ENCODE measurements at places on chromosomes 5 and 9.
A peak's percentile ranks its signal among the peaks of the same experiment; 100 is the strongest.

DNA sequence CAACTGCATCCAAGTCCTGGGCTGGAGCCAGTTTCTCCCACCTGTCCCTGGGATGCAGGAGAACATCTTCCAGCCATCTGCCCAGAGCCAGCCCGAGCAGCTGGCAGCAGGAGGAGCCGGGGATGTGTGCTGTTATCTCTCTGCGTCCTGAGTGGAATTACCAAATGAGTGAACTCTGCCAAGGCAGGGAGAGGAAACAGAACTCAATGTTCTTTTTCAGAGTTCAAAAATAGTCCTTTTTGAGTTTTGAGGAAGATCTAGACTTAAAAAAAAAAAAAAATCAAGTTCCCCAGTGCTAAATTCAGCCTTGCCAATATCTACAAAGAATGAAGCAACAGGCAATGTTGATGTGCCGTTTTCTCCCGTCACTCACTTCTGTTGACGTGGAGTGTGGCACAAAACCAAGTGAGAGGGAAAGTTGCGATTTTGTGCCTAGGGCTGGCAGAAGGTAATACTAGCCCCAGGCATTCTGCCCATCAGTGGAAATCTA lies 56.2 kb downstream of the TMOD1 start:
- DNase-seq, result no peak

- no peak for DNase-seq
Measured at GRCh38 chr5:168312606-168313295, 21.3 kb downstream of the WWC1 start.

GRCh38 chr9:134163371-134164196 lies 780 bp downstream of the RNU6ATAC start:
- no peak for DNase-seq

DNA sequence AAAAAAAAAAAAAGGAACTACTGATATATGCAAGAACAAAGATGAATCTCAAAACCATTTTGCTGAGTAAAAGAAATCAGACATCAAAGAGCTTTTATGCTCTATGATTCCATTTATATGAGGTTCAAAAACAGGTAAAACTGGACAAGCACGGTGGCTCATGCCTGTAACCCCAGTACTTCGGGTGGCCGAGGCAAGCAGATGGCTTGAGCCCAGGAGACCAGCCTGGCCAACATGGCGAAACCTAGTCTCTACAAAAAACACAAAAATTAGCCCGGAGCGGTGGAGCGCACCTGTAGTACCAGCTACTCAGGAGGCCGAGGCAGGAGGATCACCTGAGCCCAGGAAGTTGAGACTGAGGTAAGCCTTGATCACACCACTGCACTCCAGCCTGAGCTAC lies 7.8 kb downstream of the PTBP3 start:
- no peak for DNase-seq

DNA sequence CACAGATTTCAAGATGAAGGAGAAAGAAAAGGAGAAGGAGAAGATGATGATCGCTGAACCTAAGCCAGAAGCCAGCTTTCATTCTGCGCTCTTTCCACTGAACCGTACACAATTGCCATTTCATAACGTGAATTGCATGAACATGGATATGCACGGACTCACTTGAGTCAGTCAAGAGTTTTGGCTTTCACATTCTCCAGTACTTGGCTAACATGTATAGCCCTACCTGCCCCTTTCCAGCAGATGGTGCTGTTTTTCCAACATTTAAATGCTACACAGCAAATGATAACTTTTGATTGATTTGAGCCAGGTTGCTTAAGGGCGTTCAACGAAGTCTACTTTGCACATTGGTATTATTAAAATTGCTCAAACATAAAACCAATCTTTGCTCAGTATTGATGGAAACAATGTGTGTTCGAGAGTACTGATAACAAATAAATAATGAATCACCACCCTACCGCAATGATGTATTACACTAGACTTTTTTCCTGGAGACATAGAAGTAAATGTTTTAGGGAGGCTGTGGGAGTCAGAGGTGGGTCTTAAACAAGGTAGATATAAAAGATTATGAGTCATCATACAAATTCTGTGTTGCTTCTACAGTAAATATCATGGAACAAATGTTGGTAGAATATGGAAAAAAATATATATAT lies 196.4 kb downstream of the TRPM3 start:
- DNase-seq, result peak; percentile 1

DNA sequence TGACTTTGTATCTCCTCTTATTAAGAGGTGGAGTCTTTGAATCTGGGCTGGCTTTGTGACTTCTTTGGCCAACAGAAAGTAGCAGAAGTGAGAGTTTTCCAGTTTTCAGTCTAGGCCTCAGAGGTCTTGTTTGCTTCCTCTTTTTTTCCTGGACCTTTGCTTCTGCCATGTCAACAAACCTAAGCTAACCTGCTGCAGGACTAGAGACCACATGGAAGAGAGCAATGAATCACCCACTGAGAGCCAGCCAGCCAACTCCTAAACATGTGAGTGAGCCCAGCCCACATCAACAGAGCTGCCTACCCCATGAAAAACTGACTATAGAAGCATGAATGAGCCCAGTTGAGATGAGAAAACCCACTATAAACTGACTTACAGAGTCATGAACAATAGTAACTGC lies 29.9 kb downstream of the MRPL22 start:
- DNase-seq, result no peak

GRCh38 chr9:130587921-130588320 lies 8.5 kb downstream of the FUBP3 start:
- no peak for DNase-seq

GRCh38 chr5:1073239-1074102 lies 38.4 kb downstream of the SLC12A7 start:
- DNase-seq, result no peak

GRCh38 chr5:95923918-95924544 lies 37.6 kb downstream of the ELL2 start:
- peak; percentile 39 for DNase-seq

DNA sequence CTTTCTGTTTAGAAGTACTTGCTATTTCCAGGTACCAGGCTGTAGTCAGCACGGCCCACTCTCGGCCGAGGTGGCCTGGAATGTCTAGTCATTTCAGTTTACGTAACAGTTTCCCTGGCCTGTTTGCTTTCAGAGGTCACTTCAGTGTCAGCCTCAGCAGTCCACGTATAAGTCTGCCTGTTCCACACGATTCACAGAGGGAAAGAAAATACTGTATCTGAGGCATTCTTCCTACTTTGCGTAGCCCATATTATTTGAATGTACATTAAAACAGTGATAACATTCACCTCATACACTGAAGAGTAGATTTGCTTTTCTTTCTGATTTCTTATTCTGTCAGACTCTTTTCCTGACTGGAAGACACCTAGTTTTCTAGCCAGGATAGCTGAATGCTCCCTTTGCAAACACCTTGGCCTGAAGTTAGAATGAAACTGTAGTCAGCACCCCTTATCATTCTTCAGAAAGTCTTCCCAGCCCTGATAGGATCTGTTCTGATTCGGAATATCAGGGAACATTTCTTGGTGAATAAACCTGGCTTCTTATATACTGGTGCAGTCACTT lies 140.9 kb downstream of the AOPEP start:
- no peak for DNase-seq

DNA sequence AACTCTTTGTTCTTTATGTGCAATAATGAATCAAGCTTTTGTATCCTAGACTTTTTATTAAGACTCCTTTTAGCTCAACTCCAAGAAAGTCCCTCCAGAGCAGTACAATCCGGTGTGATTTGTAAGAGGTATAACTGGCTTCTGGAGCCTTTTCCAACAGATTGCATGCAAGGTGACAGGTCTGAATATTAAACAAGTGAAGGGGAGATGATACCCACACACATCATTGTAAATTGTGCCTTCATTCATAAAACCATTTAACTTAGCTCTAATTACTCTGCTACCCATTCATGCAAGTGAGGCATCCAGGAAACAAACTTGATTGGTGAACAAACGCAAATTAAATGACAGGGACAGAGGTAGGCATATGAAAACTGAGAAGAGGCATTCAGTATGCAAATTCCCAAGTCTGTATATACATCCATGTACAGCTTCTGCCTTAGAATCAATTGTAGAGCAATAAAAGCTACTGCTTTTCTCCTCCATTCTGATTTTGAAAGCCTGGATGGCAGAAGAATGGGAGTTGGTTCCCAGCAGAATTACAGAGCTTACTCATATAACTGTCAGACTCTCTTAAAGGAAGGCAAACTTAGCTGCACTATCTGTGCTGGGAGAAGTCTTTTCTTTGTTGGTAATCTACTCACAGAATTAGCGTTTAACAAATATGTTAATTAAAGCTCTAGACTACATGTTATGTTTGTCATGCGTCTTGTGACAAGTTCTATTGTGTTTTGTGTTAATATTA lies 261.0 kb upstream of the CDH6 start:
- DNase-seq, result no peak

DNA sequence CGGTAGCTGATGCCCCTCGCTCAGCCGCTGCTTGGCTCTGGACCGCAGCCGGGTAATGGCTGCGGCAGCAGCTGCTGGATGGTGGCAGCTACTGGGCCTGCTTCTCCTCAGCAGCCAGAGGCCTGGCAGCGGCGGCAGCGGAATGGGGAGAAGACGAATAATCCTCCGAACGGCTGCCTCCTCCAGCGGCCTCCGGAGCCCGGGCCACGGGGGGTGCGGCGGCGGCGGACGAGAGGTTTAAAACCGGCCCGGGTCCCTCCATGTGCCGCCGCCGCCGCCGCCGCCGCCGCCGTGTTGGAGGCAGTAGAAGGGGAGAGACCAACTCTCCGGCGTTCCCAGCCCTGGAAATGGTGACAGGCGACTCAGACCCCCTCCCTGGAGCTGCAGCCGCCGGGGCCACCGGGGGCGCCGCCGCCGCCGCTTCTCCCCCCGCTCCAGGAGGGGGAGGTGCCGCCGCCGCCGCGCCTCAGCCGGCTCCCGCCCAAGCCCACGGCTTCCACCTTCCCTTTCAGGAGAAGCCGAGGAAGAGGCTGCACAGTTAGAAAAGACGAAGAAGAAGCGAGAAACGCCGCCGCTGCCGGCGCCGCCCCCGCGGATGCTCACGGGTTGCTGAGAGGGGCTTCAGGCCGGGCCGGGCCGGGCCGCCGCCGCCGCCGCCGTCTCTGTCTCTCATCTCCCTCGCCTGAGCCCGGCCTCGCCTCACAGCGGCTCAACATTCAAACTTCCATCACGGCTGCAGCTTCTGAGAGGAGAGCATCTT lies 118.4 kb upstream of the PRSS3 start:
- DNase-seq, result no peak

DNA sequence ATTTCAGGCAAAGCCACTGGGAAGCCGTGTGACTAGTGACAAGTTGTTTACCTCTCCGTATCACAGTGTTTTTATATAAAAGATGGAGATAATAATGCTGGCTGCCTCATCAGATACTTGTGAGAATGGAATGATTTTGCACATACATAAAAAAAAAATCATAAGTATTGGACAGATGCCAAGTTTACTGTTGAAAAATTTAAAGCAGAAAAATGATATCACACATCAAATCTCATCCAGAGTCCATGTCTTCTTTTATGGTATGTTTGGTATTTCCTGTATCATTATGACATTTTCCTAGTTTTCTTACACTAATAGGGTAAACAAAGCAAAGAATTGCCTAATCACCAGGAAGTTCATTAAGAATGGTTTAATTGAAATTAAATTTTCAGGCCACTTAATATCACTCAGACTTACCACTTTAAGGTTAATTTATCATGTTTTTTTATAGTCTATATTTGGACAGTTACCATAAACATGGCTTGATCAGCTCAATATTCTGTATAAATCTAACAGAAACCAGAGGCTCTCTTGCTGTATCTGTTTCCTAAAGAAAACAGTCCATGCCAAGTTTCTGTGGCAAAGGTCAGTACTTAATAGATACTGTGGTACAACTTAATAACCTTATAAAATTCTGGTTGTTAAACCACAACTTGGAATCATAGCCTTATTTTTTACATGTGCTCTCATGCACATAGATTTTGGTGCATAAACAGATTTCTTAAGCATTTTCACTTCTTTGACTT lies 656.5 kb upstream of the RIOK2 start:
- no peak for DNase-seq

GRCh38 chr5:180810959-180811622 lies 8.5 kb upstream of the MGAT1 start:
- no peak for DNase-seq

- DNase-seq, result no peak
Measured at GRCh38 chr9:128587453-128587852, 35.1 kb downstream of the SPTAN1 start.

GRCh38 chr5:159263569-159263905 lies 447 bp downstream of the UBLCP1 start:
- no peak for DNase-seq

GRCh38 chr5:168646335-168646734 lies 67.2 kb upstream of the PANK3 start:
- DNase-seq, result no peak

- DNase-seq, result no peak
Measured at GRCh38 chr5:64654561-64654938, 35.8 kb upstream of the SHISAL2B start.

DNA sequence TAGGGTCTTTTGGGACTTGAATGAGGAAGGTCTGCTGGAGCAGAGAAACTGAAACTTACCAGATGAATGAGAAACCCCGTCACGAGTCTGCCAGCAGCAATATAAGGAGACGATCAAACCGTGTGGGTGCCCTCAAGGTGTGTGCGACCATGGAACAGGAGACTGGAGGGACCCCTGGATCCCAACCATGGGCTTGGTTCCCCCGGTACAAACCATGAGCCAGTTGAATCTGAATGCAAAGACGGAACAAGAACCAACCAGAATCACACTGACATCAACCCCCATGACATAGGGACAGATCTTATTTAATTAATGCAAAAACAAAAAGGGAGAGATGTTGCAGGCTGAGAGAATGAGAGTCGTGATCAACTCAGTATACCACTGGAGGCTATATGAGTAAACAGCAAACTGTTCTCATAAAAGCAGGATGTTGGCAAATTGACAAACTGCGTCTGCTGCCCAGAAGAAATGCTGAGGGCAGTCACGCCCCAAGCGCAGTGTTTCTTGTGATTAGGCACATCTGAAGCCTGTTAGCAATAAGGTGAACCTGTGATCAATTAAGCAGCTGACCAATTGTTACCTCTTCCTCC lies 475.5 kb upstream of the ACO1 start:
- no peak for DNase-seq

- DNase-seq, result no peak
Measured at GRCh38 chr5:135195270-135195608, 161.2 kb upstream of the PITX1 start.

- no peak for DNase-seq
Measured at GRCh38 chr9:107068581-107068980, 205.6 kb downstream of the ZNF462 start.

GRCh38 chr9:110087605-110088004 lies 120.4 kb downstream of the C9orf152 start:
- no peak for DNase-seq

DNA sequence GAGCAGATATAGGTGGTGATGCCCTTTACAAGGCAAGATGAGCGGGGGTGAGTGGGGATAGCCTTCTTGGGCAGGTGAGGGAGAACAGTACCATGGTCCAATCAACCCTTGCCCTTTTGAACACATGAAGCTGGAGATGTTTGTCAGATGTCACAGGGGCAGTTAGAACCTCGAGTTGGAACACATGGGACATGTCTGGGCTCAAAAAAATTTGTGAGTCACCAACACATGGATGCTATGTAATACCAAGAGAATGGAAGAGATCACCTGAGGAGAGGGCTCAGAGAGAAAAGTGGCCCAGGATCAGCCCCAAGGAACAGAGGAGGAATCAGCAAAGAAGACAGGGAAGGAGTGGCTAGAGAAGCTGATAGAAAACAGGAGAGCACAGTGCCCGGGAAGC lies 4.7 kb downstream of the PHYKPL start:
- no peak for DNase-seq

- no peak for DNase-seq
Measured at GRCh38 chr5:176658817-176659511, 11.7 kb downstream of the TSPAN17 start.
